ENCODE measurements at places on chromosomes 5 and 9.

DNA sequence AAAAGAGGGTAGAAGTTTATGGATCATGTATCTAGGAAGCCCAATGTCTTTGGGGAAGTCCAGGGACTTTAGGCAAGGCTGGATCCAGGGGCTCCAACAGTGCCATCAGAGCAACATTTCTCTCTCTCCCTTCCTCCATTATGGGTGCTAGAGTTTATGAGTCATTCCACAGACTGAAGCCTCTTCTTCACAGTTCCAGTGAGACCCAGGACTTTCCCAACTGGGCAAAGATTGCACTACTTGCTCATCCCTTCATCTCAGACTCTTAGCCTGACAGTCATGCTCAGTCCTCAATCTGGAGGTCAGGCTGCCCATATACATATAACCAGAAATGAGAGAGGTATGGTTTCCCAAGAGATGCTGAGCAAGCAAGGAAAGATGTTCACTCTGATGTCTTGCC is 110.7 kb downstream of the FEM1C start:
- no peak for DNase-seq

DNA sequence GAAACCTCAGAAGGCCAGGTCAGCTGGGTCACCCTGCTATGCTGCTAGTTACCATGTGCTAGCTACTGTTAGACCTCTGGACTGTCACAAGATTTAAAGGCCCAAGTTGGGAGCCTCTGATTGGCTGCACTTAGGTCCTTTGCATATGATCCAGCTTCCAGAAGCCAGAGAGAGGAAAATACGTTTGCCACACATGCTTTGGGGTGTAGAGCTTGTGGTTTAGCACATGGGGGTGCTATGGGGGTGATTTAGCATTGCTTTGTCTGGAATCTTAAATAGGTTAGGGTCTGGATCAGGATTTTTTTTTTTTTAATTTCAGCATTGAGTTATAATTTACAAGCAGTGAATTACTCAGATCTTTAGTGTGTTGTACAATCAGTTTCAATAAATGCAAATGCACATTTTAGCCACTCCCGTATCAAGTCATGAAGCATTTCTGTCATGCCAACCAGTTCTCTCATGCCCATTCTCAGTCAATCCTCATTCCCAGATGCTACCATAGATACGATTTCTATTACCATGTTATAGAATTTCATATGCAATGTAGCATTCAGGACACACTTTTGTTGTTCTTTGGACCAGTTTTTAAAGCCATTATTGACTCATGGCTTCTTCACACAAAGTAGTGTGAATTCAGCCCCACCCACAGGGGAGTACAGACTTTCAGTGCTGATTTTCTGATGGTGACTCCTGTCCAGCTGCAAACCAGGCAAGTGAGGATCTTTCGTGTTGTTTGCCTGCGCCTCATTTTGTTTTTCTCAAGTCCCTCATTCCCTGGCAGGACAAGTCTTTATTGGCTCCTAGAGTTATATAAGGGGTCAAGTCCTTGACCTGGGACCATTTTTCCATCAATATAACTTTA is 250.4 kb downstream of the LRRC70 start:
- no peak for DNase-seq

DNA sequence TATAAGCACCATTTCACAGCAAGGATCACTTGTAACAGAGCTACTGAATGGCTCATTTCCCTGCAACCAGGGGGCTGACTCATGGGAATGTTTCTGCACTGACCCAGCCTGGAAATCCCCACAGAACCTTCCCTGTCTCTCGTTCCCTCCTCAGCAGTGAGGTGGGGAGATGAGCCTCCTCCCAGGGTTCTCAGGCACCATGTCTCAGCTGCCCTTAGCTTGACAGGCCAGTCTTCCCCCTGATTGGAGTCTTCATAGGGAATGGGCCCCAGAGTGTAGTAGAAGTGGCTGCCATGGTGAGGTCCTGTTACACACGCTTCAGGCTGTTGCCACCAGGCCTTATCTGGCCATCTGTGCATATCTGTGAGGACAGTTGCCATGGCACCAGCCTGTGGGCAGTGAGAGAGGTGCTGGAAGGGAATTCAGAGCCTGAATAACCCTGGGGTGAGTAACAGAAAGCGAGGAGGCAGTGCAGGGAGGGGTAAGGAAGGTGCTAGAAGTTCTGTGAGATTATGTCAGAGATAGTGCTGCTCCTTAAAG is 324.4 kb downstream of the ENC1 start:
- DNase-seq: no peak

GRCh38 chr5:86232246-86232645 is 385.5 kb upstream of the COX7C start:
- no peak for DNase-seq

GRCh38 chr5:91591076-91591475 is 208.0 kb upstream of the ARRDC3 start:
- no peak for DNase-seq

DNA sequence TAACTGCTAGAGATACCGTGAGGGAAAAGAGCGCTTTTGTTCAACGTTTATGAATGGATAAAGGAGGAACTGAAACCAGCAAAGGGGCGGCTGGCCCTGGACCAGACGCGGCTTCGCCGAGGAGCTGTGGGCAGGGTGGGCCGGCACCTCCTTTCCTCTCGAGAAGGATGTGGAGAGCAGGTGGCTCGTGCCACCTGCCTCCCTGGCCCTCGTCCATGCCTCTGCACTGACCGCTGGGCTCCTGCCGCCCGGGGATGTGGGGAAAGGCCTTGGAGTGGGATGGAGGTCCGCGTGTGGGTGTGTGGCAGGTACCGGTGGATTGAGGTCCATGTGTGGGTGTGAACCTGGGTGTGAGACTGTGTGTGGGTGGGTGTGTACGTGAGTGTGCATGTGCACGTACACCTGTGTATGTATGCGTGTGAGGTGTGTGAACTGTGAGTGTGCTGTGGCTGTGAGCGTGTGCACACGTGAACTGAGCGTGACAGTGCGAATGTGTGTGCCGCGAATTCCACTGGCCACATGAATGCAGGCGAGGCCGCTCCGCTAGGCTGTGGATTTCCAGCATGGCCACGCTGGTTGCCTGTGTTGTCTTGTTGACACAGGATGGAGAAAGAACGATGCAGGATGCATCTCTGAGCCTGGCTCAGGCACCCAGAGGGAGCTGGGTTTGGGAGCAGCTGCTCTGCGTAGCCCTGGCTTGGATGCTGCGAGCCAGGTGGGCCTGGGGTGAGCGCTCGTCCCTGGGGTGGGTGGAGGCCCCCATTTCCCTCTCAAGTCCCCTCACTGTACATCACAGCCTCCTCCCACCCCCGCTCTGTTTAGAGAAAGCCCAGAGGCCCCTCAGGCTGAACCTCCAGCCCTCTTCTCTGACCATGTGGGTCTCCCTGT is 4.4 kb upstream of the CEP72 start:
- no peak for DNase-seq

- no peak for DNase-seq
Measured at GRCh38 chr9:116447934-116448333, 239.2 kb upstream of the TRIM32 start.

DNA sequence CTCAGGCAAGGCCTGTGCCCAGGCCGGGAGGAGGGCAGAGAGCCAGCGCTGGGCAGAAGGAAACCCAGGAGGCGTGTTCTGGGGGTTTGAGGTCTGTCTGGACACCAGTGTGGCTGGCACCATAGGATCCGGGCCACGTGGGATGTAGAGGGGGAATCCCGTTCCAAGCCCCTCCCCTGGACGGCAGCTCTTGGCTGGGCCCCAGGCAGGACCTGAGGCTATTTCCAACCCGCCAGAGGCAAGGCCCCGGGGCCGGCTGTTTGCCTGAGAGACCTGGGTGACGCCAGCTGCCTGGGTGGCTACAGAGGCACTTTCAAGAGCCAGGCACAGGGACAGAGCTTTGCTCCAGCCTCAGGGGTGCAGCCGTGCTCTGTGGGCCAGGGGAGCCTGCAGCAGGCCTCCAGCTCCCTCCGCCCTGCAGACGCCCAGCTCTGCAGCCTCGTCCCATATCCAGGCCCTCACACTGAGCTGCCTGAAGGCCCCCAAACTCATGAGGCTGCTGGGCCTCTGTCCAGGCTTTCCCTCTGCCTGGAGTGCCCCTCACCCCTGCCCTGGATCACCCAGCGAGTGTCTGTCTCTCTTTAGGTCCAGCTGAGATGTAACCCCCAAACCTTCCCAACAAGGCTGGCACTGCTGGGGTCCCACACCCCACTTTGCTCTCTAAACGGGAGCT is 56.6 kb upstream of the EGFL7 start:
- DNase-seq: no peak

DNA sequence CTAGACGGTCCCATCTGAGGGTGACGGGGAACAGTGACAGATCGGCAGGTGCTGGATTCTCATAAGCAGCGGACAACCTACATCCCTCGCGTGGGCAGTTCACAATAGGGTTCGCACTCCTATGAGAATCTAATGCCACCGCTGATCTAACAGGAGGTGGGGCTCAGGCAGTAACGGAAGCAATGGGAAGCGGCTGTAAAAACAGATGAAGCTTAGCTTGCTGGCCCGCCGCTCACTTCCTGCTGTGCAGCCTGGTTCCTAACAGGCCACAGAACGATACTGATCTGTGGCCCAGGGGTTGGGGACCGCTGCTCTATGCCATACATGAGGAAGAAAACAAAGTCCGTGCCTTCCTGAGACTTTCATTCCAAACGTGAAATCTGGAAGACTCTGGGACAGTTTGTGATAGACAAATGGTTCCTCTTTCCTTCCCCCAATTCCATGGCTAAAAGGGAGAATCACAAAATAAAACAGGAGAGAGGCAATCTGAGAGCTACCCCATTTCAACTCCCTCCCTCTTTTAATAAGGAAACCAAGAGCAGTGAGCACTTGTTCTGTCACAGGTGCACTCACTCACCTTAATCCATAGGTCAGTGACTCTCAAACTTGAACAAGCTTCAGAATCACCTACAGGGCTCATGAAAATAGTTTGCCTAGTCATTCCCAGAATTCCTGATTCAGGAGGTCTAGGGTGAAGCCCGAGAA is 12.1 kb downstream of the PDCL start:
- DNase-seq: peak; percentile 17

- no peak for DNase-seq
Measured at GRCh38 chr9:78386773-78387172, 89.8 kb downstream of the PSAT1 start.

Data from central memory CD8-positive, alpha-beta T cell (primary cell).